Activated naive CD8-positive, alpha-beta T cell treated with anti-CD3 and anti-CD28 coated beads, Interleukin-2, amount 10 ng/mL, durations not matched to agents 7 days and 5 days (primary cell): ENCODE measurements at places on chromosomes 16 and 17. TPM values are rescaled to one million over a fixed set of nuclear protein-coding genes. Genes with fewer than 3 reads are reported as not detected.

The ADAMTS18 gene
- total RNA-seq = not detected

The CD300LB gene
- total RNA-seq = not detected

The TBC1D3C gene
- 5.2 TPM for total RNA-seq

The ABCA6 gene
- 0.68 TPM for total RNA-seq

The KLHL10 gene
- total RNA-seq = not detected

The SUMO2 gene
- 470 TPM for total RNA-seq

The CACNA1G gene
- not detected for total RNA-seq

The ADAM11 gene
- 0.77 TPM for total RNA-seq

The TBC1D3H gene
- total RNA-seq = not detected

The TBC1D16 gene
- 2.1 TPM for total RNA-seq

The DHX58 gene
- 68.7 TPM for total RNA-seq

The TP53TG3C gene
- total RNA-seq = not detected

The KLHL11 gene
- 14.8 TPM for total RNA-seq

The KRTAP1-5 gene
- not detected for total RNA-seq

The MMP25 gene
- total RNA-seq = 49.3 TPM

The MFAP4 gene
- not detected for total RNA-seq

The ADAP2 gene
- total RNA-seq = 2.2 TPM

The APOH gene
- not detected for total RNA-seq

The SEZ6 gene
- not detected for total RNA-seq

The ACE gene
- total RNA-seq = 18.2 TPM

The DLX4 gene
- total RNA-seq = 0.60 TPM

The SCGB1C2 gene
- total RNA-seq = not detected

The NT5C3B gene
- 30.1 TPM for total RNA-seq

The SCIMP gene
- total RNA-seq = not detected

The IKZF3 gene
- total RNA-seq = 83.5 TPM

The PRKCB gene
- total RNA-seq = 123 TPM

The C1QTNF8 gene
- total RNA-seq = not detected

The KCNJ12 gene
- not detected for total RNA-seq

The SLC52A1 gene
- 0.85 TPM for total RNA-seq

The CTRB1 gene
- not detected for total RNA-seq

The OR1A1 gene
- not detected for total RNA-seq

The TP53TG3F gene
- total RNA-seq = not detected

The RNF227 gene
- 5.5 TPM for total RNA-seq

The RAB37 gene
- total RNA-seq = 24.7 TPM

The GCGR gene
- not detected for total RNA-seq

The CES4A gene
- 16.2 TPM for total RNA-seq
